Esophagus squamous epithelium (tissue), 5 donors: ENCODE measurements at places on chromosomes 11 and 22.

- no peak for DNase-seq
Measured at GRCh38 chr22:27919942-27920755, 1.1 kb upstream of the PITPNB start.

GRCh38 chr11:93073508-93074280, 104.2 kb downstream of the MTNR1B start:
- DNase-seq, result no peak

- no peak for DNase-seq
Measured at GRCh38 chr11:45180179-45180847, 33.9 kb downstream of the PRDM11 start.

- no peak for DNase-seq
Measured at GRCh38 chr11:63915961-63916836, 765 bp downstream of the RCOR2 start.

GRCh38 chr11:104432526-104432925, 268.6 kb upstream of the PDGFD start:
- no peak for DNase-seq

- no peak for DNase-seq
Measured at GRCh38 chr11:123429336-123429735, 733 bp upstream of the GRAMD1B start.

GRCh38 chr11:64124147-64124546, 41.8 kb downstream of the MACROD1 start:
- no peak for DNase-seq

GRCh38 chr11:67689178-67689577, 14.8 kb upstream of the ALDH3B2 start:
- no peak for DNase-seq

DNA sequence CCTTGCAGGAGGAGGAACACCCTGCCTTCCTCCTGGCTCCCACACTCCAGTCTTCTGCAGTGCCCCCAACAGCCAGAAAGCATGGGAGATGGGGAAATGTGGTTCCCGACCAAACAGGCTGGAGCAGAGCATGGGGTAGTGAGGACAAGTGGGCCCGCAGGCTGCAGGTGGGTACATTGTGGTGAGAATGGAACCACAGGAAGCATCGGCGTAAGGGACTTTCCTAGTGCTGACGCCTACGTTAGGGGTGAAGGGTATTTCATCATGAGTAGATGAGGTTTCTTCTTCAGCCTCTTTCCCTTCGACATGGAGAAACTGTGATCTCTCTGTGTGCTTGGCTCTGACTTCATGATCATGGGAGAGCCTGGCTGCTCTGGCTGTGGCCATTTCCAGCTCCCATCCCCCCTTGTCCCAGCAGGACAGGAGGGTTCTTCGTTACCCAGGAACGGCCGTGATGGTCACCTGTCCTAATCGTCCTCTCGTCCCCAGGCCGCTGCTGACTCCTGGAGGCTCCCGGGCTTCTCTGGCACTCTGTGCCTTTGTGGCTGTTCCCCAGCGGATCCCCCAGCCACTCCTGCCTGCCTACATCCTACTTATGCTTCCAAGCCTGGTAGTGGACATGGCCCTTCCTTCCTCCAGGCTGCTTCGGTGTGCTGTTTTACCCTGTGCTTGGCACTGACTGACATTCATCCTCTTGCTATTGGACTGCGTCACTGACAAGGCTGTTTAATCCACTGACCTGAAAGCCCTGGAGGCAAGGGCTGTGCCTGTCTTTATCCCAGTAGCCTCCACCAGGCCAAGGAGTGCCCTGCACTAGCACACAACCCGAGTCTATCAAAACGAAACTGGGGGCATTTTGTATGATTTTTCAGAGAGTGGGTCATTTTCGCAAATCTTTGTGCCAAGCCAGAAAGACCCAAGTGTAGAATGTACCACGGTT, 65.2 kb upstream of the CECR2 start:
- DNase-seq, result no peak

DNA sequence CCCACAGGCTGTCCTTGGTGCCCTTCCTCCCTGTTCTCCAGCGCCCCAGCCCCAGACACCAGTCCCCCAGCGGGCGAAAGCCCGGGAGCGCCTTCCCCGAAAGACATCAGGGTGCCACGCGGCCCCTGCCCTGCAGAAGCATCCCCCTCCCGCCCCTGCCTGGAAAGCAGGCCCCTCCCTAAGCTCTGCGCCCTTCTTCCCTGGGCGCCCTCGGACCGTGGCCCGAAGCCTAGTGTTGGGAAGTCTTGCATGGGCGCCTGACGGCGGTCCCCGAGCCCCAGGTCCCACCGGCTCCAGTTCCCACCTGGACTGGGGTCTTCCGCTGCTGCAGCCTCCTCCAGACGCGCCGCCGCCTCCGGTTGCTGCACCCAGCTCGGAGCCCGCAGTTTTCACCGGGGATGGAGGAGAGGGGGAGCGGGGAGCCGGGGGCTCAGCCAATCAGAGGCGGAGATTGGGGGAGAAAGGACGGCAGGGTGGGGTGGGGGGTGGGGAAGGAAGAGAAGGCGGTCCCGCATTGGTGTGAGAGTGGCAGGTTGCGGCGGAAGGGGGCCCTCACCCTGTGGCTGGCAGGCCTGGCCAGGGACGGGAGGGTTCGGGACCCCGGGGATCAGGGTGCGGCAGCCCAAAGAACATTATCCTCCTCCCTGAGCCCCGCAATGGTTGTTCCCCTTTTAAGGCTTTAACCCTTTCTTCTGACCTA, at the start of gene THY1:
TSS of gene THY1 (minus strand) at position 364 of the 700 bp plus-strand sequence. CDS start 2,267 bp downstream, outside the sequence.
- no peak for DNase-seq

GRCh38 chr11:24005202-24005876, 491.5 kb upstream of the LUZP2 start:
- no peak for DNase-seq

DNA sequence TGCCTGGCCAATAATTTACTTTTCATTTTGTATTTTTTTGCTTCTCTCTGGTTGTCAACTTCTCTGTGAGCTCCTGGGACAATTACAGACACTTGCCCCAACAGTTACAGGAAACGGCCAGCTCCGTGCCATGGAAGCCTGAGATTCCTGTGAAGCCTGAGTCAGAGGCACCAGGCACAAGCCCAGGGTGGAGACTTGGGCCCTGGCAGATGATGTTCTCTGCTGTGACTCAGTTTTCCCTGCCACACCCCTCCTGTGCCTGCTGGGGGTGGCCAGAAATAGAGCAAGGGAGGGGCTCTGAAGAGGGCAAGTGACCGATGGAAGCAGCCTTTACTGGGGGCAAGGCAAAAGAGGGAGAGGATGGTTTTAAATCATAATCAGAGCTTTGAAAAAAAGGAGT, 4.9 kb downstream of the ATP5MGL start:
- no peak for DNase-seq

GRCh38 chr11:78224906-78225420, 36.2 kb downstream of the USP35 start:
- DNase-seq, result no peak

- DNase-seq, result no peak
Measured at GRCh38 chr11:134150195-134150903, 73.4 kb downstream of the NCAPD3 start.

- DNase-seq, result no peak
Measured at GRCh38 chr22:37552524-37553163, 7.6 kb upstream of the CDC42EP1 start.

GRCh38 chr22:46354176-46354992, 18.9 kb downstream of the TRMU start:
- DNase-seq, result no peak

- DNase-seq, result no peak
Measured at GRCh38 chr11:130278745-130279144, 36.0 kb downstream of the ZBTB44 start.

- no peak for DNase-seq
Measured at GRCh38 chr11:116661056-116661455, 111.7 kb downstream of the BUD13 start.

GRCh38 chr11:17642370-17642769, 77.0 kb upstream of the MYOD1 start:
- DNase-seq, result no peak

DNA sequence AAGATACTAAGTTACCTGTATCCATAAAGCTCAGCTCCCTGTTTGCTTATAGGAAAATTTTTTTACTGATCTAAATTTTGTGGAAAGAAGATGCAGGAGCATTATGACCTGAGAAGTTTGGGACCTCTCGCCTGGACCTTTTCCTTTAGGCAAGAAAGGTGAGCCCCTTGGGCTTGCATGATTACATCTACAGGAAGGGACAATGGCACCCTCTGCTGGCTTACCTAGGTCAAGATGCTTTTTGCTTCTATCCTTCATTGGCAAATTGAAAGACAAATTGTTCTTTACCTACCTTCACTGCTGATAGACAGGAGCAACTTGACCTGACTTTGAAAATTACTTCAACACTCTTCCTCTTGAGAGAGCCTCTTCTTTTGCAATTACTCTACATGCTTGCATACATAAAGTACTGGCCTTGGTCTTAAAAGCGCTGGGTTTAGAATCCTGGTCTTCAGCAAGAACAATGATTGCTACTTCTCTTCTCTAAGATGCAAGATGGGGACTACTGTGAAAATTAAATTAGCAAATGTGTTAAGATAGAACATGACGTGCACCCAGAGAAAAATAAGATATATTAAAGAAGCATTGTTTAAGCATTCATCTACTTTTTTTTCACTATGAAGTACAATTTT, 147.2 kb downstream of the TRPC6 start:
- no peak for DNase-seq

GRCh38 chr11:62108017-62108750, 15.6 kb upstream of the INCENP start:
- no peak for DNase-seq

DNA sequence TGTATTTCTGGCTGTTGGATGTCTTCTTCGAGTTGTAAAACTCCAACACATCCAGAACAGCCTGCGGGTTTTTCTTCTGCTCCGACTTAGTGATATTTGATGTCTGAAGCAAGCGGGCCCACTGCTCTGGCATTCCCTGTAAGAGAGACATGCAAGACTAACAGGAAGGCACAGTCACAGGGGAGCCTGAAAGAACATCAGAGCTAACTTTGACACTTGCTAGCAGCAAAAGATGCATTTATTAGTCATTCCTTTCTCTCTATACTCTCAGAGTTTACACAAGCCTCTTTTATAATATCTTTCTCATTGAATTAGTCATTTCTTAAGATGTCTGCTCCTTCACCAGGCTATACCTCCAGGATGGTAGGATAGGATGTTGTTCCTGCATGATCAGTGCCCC, 77.8 kb upstream of the GDPD4 start:
- DNase-seq, result no peak

DNA sequence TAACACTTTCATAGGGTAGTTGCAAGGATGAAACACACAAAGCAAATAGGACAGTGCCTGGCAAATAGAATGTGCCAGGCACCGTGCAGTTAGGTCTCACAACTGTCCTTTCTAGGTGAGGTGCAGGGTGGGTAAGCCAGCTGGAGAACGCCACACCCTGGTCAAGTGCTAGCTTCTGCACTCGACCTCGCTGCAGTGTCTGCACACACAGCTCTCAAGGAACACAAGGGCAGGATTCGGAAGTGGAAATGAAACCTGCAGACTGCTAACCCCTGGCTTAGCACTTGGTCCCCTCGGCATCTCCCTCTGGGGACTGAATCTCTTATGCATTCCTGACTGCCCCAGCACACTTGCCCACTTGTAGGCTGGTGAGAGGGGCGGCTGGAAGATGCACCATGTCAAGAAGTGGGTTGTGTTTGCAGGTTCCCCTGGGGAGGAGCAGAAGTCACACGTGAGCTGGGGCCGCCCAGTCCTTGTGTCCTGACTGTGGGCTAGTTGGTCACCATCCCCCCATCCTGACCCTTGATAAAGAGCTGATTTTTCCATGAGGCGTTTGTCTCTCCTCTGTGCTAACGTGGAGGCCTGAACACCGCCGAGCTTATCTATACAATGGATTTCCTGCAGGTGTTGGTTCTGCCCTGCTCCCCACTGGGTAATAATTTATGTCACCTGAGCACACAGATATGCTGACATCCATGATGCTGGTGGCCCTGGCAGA, 89.0 kb downstream of the MICAL2 start:
- no peak for DNase-seq

GRCh38 chr11:20790622-20791021, 121.2 kb downstream of the NELL1 start:
- DNase-seq, result no peak

DNA sequence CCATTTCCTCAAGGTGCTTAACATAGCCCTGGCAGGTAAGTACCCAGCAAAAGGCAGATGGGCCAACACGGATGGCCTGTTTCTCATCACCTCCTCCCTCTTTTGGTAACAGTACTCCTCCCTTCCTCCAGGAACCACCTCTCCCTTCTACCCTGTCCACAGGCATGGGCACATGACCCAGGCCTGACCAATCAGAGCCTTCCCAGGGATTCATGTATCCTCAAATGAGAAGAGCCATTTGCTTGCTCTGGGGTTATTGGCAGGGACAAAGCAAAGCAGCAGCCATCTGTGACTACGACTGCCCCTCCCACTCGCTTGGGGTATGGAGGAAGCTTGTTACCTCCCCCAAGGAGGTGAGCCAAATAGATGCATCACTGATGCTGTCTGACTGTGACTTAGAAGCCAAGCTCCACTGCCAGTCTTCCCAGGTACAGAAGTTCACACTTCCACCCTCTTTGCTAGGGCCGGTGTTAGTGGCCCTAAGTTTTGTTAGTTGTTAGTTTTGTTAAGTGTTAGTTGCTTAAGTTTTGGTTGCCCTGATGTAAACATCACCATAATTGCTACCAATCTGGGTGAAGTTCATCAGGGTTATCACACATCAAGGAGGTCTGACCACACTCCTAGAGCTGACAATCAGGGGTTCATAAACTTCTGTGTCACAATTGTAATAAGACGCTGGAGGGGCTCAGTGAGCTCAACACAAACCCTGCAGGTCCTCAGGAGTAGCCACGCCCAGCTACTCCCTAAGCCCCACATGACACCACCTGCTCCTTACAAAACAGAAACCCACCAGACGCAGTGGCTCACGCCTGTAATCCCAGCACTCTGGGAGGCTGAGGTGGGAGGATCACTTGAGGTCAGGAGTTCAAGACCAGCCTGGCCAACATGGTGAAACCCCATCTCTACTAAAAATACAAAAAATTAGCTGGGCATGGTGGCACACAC, 57.3 kb downstream of the ARFGAP3 start:
- DNase-seq, result no peak

DNA sequence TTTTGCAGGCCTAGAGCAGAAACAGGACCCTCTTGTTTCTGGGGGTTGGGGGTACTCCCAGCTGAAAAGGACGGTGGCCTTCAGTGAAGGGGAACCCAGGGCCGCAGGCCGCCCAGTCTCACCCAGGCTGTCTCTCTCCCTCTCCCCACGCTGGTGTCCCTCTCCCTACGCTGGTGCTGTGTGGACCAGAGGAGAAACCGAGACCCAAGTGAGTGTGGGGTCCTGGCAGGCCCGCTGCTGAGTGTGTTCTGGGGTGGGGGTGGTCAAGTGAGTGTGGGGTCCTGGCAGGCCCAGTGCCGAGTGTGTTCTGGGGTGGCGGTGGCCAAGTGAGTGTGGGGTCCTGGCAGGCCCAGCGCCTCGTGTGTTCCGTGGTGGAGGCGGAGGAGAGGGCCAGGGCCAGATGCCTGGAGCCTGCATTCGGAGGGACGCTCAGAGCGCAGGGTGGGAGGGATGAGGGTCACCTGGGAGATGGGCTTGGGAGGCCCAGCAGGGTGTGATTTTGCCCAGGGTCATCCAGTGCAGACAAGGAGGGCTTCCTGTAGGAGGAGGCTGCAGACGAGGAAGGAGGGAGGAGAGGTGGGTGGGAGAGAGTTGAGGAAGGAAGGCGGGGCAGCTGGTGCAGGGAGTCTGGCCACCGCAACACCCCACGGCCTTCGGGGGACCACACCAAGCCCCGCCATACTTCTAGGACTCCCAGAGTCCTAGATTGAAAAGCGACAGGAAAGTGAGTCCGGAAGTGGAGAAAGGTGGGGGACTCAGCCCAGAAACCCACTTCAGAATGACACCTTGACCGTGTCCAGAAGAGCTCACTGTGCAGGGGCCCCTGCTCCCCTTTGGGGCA, 10.3 kb downstream of the TNNT3 start:
- DNase-seq, result no peak

GRCh38 chr22:18005201-18005926, 19.0 kb downstream of the MICAL3 start:
- no peak for DNase-seq

GRCh38 chr11:7637447-7638157, 35.7 kb downstream of the CYB5R2 start:
- no peak for DNase-seq
